ENCODE measurements at places on chromosomes 2 and 18.

GRCh38 chr2:66698091-66698490 lies 263.2 kb downstream of the MEIS1 start:
- DNase-seq: no peak

GRCh38 chr2:84115173-84115857 lies 343.8 kb downstream of the SUCLG1 start:
- no peak for DNase-seq

- no peak for DNase-seq
Observed at GRCh38 chr2:47086054-47086471, 69.0 kb downstream of the STPG4 start.

DNA sequence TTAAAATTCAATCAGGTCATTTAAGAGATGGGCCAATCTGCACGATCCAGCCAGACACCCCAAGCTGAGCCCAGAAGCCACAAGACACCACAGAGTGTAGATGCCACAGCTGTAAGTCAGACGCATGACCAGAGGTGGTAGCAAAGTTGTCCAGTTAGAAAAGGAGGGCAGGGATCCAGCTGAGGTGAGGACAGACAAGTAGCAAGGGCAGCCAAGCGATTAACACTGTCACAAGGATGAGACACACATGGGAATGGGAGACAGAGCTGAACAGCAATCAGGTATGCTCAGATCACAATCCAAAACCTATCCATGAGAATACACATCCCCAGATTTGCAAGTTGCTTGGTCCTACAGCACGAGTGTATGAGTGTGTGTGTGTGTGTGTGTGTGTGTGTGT lies 143.4 kb upstream of the STK17B start:
- no peak for DNase-seq

DNA sequence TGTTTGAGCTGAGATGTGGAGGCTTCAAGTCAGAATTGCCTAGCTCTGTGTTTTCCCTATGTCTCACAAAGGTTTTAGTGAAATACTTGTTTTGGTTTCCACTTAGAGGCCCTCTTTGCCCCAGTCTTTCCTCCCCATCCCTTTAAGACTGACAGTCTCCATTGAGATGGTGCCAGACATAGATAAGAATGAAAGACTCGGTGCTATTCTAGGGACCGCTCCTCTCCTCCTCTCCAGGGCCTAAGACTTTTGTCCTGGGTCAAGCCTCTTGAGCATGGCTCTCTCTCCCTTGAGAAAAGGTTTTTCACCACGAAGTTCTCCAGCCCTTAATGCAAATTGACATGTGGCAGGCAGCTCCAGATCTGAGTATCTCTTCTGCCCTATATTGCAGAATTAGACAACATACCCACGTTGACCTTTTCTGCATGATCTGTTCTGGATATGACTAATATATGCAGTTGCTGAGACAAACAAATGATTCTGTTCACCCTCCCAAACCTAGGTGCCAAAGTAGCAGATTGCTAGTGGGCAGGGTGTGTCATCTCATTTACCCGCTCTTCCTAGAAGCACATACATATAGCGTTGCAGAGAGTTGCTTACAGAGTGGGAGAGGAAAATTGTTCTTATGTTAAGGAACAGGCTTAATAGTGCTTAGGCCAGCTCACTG lies 47.5 kb upstream of the ACSL3 start:
- DNase-seq: no peak

GRCh38 chr18:44791520-44791919 lies 110.8 kb downstream of the SETBP1 start:
- no peak for DNase-seq

DNA sequence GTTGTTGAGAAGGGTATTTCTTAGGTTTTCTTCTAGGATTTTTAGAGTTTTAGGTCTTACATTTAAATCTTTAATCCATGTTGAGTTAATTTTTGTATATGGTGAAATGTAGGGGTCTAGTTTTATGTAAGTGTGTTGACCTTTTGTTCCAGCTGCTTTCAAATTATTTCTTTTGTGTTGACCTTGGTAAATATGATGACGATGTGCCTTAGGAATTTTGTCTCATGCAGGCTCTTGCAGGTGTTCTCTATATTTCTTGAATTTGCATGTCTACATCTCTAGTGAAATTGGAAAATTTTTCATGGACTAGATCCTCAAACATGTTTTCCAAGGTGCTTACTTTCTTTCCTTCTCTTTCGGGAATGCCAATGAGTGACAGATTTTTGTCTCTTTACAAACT lies 1609.3 kb upstream of the ZEB2 start:
- no peak for DNase-seq

- DNase-seq: no peak
Observed at GRCh38 chr18:9025091-9025838, 77.2 kb upstream of the NDUFV2 start.

All from stimulated activated CD8-positive, alpha-beta memory T cell treated with anti-CD3 and anti-CD28 coated beads, Interleukin-15, amount 100 ng/mL, for 4 hours (primary cell).